ENCODE measurements at places on chromosomes 6 and 20.

GRCh38 chr6:145092554-145092953, 642.8 kb downstream of the EPM2A start:
- DNase-seq: no peak

GRCh38 chr20:33351696-33352095, 49.6 kb downstream of the CDK5RAP1 start:
- no peak for DNase-seq

DNA sequence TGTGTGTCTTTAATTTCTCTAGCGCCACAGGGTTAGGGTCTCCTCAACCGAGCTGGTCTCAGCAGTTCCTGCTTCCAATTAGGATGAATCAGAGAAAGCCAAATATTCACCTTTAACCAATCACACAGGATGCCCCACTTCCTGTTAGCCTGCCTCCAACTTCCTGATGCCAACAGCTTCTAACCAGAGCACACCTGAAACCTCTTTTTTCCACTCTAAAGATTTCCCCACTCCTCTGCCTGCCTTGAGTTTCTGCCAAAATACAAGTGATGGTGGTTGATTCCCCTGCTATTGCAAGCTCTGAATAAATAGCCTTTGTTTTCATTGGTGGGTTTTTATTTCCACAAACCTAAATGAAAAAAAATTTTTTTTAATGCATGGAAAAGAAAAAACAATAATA, 144.7 kb upstream of the UST start:
- no peak for DNase-seq

DNA sequence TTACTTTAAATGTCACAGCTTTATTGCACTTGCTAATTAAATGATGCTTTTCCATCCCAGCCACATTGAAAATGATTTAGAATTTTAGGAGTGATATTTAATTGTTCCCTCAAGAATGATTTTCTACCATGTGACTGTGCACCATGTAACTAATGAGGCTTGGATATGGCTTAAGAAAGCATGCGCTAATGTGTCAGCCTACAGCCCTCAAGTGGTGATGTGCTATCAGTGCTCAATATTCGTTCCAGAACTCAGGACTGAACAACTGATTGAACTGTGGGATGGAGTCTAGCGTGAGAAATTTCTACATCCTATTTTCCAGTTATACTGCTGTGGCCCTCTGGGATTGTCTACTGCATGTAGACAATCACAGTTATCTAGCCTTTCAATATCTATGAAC, 71.5 kb downstream of the PKIB start:
- DNase-seq: no peak

- DNase-seq: no peak
Measured at GRCh38 chr6:131000544-131000943, 62.5 kb downstream of the EPB41L2 start.

DNA sequence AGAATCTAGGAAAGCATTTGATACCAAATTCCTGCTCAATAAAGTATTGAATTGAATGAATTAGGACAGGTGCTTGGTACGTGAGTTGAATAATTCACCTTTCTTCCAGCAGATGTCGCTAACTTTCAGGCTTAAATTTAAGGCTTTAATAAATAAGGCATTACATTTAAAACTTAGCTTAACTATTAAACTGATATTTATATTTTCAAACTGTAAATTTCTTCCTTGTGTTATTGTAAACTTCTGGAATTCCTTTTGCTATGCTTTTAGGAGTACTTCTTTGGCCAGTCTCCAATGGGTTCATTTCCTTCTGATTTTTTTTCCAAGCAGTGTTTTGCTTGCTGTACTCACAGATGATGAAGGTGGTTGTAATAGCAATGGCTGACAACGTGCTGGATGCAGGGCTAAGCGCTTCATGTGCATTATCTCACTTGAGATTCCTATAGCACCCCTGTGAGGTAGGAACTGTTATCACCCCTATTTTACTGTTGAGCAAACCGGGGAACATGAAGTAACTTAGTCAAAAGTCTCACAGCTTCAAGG, 71.3 kb upstream of the SLC2A12 start:
- DNase-seq: no peak

DNA sequence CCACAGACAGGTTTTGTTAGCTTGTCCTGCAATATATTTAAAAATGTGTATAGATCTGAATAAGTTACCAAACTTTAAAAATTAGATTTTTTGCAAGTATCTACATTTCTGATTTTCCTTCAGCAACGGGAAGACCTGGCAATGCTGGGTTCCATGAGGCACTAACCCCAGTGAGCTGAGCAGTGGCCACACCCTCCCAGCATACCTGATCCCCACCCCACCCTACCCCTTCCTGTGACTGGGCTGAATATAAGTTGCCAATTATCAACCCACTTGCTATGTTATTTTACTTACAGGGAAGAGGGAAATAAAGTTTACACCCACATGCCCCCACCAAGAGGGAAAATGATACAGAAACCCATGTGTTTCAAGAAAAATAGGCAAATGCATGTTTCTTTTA, 70.3 kb upstream of the RALGAPA2 start:
- DNase-seq: no peak

DNA sequence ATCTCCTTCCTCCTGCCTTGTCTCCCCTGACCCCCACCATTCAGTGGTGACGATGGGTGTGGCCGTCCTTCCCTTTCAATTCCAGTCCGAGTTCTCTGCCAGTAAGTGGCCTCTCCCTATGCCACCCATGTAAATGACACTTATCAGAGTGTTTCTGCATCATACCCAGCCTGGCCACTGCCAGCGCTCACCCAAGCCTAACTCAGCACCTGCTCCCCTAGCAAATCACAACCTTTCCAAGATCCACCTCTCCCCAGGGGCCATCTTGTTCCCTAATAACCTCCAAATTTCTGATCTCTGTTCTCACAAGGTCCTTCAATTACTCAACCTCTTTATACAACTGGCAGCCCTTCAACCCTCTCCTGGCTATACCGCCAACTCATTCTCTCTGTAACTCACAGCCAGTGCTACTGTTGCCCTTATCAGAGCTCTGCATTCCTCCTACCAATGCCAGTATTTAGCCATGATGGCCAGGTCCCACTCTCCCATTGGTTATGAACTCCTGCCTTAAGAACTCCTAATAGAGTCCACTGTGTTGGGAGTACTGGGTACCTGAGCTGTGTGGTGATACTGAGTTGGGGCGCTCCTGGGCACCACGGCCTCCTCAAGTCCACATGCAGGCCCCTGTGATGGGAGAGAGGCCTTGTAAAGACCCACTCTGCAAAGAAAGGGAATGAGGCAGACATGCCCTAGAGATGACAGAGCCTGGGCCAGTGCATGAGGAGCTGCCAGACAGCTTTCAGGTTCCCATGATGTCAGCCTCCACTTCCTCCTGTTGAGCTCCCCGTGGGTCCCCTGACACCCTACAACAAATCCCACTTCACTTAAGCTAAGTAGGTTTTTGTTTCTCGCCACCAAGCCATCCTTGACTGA, 187.4 kb upstream of the RREB1 start:
- DNase-seq: no peak

- DNase-seq: no peak
Measured at GRCh38 chr6:38346291-38347079, 293.2 kb downstream of the BTBD9 start.

DNA sequence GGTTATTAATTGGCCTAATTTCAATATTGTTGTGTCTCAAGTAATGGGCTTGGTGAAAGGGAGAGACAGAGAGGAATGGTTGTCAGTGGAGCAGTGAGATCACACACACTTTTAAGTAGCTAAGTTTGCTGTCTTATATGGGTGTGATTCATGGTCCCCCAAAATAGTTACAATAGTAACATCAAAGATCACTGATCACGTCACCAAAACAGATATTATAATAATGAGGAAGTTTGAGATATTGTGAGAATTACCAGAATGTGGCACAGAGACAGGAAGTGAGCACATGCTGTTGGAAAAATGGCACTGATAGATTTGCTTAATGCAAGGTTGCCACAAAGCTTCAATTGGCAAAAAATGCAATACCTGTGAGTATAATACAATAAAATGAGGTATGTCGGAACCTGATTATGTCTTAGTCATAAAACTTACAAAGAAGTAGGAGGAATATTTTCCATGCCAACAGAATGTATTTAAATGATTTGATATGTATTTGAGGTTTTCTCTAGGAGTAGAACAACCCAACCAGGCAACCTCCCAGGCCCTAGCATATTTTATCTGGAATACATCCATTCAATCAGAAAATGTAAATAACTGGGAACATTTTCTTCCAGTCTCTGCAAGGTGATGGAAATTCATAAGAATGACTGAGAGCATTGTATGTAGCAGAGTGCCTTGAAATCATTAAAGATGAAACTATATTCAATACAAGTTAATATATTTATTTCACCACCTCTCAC, 167.8 kb downstream of the CARMIL1 start:
- no peak for DNase-seq

DNA sequence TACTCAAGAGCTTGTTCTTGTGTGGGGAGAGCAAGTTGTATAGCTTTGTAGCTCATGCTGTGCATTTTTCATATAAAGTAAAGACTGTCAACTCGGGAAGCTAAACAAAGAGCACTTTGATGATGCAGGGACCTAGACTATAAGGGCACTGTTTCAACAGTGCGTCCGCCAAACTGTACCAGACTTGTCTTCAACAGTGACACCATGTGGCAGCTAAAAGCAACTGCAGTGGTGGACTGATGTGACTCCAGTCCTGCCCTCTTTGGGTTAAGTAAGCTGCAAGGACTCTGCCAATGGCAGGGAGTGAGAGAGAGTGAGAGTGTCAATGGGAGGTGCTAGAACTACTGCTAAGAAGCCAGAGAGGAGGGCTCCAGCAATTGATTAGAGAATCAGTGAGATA, 48.1 kb upstream of the MC3R start:
- no peak for DNase-seq

DNA sequence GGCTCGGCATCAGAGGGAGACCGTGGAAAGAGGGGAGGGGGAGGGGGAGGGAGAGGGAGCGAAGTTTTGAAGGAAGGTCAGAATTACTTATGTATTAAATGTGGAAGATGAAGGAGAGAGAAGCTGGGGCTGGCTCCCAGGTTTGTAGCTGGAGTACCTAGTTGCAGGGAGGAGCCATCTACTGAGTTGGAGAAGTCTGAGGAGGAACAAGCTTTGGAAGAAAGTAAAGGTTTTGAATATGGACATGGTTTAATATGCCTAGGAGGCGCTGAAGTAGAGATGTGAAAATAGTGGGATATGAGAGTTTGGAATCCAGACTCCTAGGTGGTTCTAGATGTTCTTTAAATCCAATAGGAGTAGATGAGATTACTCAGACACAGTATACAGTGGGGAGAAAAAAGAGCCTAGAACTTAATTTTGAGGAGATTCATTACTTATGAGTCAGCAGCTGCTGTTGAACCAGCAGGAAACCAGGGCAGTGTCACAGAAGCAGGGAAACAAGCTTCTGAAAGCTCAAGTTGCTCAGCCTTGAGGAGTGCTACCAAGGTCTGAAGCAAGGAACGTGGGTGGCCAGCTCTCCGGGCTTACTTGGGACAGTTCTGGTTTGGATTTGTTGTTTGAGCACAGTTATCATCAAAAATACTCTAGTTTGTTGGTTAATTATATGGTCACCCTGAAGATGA, 149.3 kb downstream of the UTRN start:
- DNase-seq: no peak

DNA sequence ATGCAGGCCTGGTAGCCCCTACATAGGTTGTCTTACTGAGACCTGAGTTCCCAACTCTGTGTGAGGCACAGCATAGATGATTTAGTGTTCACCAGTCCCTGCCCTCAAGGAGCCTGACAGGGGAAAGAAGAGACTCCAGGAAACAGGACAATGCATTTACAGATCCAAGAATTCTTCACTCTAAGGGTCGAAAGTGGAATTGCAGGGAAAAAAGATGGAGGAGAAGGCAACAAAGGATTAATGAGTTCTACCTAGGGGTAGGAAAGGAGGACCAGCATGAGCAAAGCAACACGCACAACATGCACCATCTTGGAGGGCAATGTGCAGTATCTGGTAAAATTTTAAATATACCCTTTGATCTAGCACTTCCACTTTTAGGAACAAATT, 5.9 kb downstream of the SPAG4 start:
- no peak for DNase-seq

GRCh38 chr20:38766071-38766470, 17.8 kb downstream of the ACTR5 start:
- DNase-seq: no peak

DNA sequence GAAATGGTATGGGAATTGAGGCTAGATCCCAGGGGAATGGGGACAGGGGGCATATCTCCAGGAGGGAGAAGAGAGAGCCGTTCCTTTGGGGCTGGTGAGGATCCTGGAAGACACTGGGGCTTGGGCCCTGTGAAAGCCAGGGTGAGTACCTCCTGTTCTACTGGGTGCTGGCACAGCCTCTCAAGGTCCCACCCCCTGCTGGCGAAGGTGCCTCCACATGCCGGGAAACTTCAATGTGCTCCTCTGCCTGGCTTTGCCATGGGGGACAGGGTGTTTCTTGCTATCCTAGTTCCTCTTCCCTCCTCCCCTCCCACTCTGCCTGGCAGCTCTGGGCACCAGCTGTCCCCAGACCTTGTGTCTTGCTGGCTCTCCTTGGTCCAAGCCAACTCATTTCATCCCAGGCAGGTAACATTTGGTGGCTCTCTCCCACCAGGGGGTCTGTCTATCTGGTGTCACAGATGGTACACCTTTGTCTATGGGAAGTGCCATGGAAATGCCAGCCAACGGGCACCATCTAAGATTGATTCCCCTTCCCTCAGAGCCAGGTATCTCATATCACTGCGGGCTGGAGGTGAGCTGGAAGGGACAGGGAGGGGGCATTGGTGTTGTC, 56.8 kb downstream of the MDGA1 start:
- no peak for DNase-seq

DNA sequence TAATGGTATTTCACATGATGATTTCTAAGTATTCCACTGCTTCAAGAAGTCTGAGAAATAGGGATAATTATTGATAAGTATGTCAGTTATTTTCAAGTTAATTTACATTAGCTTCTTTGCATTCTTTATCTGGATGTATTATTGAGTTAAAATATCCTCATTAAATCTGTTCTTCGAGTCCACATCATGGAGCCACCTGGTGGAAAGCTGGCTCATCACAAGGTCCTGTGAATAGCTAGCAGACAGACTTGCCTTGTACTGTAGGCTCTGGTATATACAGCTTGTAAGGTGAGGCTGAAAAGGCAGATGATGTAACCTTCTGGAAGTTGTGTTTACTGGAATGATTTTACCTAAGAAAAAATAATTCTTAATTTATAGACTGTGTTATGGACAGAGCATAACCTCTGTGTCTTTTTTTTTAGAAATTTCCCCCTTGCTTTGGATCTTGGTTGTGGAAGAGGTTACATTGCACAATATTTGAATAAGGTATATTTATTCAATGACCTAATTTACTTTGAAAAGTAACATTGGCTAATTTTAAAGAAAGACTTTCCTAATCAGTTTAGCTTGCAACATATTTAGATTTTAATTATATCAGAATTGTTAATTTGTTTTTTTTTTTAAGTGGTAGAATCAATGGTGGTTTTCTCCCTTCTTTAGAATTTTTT, 3.5 kb downstream of the NDUFAF5 start:
- DNase-seq: peak; percentile 57

DNA sequence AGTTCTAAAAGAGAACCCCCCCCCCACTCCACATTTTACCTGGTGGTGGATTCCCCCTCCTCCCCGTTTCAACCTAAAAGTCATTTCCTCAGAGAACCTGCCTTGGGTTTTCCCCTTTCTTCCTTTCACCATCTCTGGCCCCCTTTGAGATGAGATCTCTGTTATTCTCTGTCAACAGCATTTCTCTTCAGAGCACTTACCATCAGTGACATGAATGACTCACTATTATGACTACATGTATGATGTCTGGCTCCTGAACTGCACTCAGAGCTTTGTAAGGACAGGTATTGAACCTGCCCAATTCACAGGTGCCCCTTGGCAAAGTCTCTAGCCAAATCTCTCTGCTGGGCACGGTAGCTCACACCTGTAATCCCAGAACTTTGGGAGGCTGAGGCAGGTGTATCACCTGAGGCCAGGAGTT, 61.4 kb upstream of the JARID2 start:
- DNase-seq: no peak

GRCh38 chr6:160263196-160263939, 4.7 kb upstream of the SLC22A2 start:
- no peak for DNase-seq
